Occipital lobe (tissue), 3 donors: ENCODE measurements at places on chromosomes 16 and 17.

DNA sequence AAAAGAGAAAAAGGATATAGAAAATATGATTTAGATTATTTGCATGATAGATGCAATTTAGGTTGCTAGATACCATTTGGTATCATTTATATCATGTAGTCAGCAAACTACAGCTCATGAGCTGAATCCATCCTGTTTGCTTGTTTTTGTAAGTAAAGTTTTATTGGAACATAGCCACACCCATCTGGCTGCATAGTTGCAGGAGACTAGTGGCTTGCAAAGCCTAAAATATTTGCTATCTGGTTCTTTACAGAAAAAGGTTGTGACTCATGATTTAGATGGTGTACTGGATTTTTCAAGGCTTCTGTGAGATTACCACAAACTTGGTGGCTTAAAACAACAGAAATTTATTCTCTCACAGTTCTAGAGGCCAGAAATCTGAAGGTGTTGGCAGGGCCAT is 49.9 kb downstream of the MAP2K4 start:
- DNase-seq: no peak

DNA sequence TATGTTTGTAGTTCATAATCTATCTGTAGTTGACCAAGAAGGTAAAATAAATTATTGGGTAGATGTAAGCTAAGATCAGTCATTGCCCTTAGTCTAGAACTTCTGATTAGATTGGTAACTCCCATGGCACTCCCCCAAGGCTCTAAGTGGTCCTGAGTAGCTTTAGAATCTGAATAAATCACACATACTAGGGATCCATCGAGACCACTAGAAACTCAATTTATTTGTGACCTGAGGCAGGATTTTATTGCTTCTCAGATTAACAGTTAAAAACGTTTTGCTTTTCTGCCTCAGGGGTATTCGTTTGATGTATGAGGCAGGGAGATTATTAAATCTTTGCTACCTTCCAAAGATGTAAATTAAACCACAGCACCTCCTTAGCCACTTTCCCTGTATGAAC is 24.9 kb downstream of the CMTR2 start:
- DNase-seq: no peak

DNA sequence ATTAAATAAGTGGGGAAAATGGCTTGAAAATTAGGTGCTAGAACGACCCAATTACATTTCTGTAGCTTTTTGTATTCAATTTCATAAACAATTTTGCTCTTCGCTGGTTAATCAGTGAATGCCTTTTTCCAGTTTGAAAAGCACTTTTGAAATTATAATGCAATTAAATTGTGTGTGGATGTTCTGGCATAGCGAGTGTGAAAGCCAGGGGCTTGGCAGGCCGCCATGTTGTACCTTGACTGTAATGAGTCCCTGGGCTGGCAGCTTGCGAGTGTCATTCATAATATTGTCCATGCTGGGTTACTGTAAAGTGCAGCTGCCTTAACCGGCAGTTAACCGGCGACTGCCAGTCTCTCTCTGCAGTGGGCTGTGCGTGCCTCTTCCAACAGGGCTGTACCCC is 177.8 kb downstream of the CCDC182 start:
- DNase-seq: no peak

- no peak for DNase-seq
These were observed 45.6 kb downstream of the CYB5B start for GRCh38 chr16:69469807-69470561.

- DNase-seq: no peak
These were observed 129.3 kb downstream of the PHKB start for GRCh38 chr16:47590472-47590871.
